NCI-H526 (cell line): ENCODE measurements at places on chromosomes 2 and 18.
A peak's percentile ranks its signal among the peaks of the same experiment; 100 is the strongest.

DNA sequence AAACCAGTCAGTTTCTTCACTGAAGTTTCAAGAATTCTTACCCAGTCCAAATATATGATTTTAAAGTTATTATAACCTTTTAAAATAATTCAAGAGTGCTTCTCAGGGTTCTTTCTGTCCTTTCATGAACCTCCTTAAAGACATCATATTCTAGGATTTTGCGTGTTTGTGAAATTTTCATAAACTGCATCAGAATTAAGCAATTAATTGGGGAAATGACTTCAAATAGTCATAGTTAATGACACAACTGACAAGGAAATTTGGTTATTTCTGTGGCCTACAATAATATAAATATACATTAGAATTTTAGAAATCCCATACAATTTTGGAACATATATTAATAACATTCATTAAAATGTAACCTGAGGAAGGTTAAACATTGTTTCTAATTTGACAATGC is 10.5 kb downstream of the CYP27A1 start:
- DNase-seq, result no peak

DNA sequence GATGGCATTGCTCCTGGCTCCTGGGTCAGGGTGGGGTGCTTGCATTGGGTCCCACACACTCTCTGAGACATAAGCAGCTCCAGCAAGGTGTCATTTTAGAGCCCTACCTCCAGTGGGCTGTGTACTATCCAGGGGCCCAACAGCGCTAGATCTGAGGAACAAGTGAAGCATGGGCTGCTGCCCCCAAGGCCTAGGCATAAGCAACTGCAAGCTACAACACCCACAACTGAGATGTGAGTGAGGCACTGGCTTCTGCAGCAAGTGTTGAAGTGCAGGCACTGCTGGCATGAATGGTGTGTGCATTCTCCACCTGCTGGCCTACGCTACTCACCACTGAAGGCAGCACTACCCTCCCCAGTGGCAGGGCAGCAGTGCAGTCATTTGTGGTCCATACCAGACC is 81.0 kb upstream of the STK39 start:
- DNase-seq, result no peak

- no peak for DNase-seq
These were observed 181.1 kb downstream of the CCDC85A start for GRCh38 chr2:56364902-56365301.

DNA sequence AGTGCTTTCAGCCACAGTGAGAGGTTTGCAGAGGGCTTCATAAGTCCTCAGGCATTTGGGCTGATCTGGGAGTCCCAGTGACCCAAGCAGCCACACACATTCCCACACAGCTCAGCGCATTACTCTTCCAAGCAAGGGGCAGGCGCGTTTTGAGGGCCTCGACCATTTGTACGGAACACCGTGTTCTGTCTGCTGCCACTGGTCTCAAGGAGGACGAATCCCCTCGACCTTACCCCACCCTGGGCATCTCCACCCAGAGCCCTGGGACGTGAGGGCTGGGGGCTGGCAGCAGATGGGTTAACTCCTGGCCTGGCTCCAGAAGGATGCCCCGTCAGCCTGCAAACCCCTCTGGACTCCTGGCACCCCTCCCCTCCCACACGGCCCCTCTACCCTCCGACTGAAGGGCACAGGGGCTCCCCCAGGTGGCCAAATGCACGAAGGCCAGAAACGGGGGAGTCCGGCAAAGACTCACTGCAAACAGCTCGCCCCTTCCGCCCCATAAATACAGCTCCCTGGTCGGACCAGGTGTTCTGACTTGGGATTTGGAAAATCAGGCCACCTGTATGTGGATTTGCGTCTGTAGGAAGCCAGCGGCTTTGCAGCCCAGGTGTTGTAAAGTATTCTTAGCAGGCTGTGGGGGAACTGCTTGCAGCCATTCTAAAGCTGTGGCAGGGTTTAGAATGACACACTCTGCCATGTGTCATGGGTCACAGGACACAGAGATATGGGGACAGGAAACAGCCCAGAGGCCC is 33.6 kb upstream of the PTMA start:
- peak; percentile 47 for DNase-seq
